Left forelimb (tissue), 1 donor: ENCODE measurements at places on chromosomes 4 and X.
A peak's percentile ranks its signal among the peaks of the same experiment; 100 is the strongest.

GRCh38 chr4:31291238-31291637, 571.1 kb downstream of the PCDH7 start:
- DNase-seq, result no peak

GRCh38 chr4:6509587-6509986, 37.2 kb upstream of the PPP2R2C start:
- DNase-seq, result peak; percentile 30

- no peak for DNase-seq
Measured at GRCh38 chr4:81854406-81854805, 382.7 kb upstream of the RASGEF1B start.

DNA sequence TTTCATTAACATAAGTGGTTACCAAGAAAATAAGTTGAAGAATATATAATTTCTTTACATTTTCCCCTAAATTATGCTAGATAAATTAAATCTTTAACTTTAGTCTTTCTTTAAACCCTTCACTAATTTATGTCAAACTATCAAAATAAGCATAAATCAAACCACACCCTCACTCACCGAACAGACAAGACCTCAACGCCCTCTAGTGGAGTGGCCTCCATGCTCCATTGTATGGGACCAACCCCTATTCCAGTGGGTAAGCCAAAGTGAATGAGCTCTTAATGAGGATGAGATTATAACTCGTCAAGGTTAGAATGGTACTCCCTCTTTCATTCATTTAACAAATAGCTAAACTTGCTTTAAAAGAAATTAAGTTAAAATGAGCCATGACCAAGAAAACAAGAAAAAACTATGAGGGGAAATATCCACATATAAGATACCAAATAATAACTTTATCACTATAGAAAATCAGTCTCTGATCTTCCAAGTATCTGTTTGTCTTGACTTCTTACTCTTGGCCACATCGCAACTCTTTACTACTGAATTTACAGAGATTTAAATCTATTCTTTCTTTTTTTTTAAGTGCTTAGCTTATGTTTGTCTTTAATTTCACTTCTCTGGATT, 15.6 kb upstream of the BBS12 start:
- no peak for DNase-seq

DNA sequence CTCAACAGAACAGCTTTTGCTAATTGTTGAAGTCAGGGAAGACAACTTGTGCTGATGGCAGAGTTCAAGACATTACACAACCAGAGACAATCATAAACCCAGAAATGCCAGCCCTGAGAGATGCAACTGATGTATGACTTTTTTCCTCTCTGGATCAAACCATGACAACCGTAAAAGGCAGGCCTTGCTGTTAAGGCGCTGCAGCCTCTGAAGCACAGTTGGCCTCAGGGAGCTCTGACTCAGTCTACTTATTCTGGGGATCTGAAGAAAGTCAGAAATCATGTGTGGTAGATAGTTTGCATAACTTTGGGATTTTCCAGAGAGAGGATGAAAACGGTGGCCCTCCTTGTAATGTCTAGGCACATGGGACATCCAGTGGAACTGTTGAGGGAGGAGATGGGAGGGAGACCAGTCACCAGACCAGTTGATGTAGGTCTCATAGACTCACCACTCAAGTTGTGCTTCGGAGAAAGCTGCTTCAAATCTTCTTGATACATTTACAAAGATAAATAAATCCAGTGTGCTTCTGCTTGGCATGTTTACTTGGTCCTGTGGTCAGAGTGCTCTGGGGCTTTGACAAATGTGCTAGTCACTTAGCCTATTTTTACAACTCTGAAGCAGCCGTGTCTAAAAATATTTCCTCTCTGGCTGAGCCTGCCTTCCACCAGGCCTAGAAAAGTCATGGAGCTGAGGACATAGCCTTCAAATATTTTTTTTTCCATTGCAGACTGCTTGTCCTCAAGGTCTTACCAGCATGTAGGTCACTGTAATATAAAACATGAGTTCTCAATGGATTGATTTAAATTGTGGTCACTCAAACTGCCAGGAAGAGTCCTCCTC, 7.5 kb downstream of the HADH start:
- no peak for DNase-seq

- DNase-seq, result no peak
Measured at GRCh38 chr4:144712775-144713174, 66.8 kb downstream of the HHIP start.

GRCh38 chr4:57410331-57411052, 300.3 kb upstream of the IGFBP7 start:
- DNase-seq, result no peak

DNA sequence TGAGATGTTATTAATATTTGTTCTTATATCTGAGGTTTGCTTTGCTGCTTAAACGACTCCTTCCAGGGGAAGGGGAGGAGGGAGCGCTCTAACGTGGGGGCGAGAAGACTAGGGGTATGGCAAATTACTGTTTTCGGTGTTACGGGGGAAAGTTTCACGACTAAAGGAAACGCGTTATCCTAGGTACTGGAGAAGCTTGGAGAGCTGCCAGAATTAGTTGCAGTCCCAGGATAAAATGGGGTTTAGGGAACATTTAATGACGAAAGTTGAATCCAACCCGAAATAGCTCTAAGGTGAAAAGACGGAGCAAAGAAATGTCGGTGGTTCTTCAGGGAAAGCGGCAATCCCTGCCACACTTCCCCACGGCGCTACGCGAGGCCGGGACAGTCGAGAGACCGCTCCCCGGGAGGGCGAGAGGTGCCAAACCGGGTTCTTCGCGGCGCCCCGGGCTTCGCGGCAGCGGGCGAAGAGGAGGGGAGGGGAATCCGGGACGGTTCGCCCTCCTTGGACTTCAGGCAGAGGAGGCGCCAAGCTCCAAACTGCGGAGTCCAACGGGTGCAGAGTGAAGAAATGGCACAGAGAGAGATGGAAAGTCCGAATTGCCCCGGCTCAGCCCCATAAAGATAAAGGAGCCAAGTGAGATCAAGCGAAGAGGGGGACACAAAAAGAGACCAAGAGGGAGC, 724 bp downstream of the THOC2 start:
- DNase-seq, result peak; percentile 62

DNA sequence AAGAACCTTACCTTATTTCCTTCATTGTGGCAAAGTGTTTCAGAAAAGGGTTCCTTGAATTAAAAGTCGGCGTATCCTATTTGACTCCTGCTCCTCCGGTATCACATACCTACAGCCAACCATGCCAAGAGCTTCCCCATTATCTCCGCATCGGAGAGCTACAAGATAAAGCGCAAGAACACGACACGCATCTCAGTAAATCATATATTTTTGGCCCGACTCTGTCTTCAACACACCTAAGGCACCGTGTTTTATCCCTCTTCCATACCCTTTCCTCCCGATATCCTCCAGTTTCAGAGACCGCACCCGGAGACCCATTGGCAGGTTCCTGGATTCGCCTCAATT, 497 bp upstream of the THAP9 start:
- no peak for DNase-seq

- no peak for DNase-seq
Measured at GRCh38 chr4:142718981-142719380, 127.1 kb downstream of the INPP4B start.

DNA sequence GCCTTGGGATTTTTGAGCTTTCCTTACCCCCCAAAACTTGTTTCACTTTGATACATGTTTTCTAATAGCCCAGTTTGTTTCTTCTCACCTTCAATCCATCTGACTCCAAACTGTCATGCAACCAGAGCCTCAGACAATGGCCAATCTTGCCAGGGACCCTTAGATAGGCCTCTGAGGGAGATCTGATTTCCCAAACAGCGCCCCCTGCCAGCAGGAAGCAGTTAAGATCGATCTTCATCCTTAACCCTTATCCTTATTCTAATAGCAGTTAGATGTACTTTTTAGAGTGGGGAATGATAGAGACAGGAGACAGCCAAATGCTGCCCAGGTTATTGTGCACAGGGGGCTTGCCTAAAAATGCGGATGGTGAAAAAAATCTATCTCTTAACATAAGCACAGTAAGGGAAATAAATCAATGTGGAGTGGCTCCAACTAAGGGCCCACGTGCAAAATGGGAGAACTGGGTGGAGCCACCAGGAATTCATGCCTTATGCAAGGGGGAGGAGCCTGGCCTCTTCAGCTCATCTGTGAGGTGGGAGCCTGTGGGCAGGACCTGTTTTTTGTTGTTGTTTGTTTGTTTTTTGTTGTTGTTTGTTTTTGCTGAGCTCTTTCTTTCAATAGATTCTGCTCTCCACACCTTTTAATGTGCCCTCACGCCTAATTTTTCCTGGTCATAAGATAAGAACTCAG, 833.6 kb upstream of the AGA start:
- DNase-seq, result no peak

DNA sequence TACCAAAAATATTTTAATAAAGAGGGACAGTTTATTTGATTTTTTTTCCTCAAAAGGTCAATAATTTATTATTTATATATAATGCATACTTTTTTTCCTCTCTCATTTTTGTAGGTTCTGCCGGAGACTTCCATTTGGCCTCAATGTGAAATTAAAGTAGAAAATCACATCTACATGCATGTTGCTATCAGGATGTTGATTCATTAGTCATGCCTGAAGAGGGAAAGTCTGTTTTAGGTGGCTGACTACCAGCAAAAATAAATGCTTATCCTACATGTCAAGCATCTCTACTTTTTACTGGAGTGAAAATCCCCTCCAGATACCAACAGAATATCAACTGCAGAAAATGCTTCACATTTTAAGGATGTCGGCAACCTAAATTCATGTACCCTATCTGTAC, 41.5 kb downstream of the KIAA0232 start:
- DNase-seq, result no peak

DNA sequence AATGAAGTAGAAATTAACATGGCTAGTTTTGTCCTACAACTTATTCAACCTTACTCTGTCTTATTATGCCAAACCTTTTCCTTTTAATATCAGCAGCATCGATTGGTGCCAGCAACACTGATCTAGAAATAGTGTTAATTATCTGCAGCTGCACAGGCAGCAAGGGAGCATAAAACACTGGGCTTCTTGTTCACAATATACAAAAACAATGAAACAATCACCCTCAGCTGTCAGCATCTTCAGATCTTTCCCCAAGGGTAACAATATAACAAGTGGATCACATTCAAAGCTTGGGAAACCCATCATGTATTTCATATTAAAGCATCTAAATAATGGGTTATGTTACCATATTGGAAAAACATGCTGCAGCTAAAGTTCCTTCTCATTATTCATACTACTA, 238.1 kb downstream of the SPOCK3 start:
- no peak for DNase-seq

DNA sequence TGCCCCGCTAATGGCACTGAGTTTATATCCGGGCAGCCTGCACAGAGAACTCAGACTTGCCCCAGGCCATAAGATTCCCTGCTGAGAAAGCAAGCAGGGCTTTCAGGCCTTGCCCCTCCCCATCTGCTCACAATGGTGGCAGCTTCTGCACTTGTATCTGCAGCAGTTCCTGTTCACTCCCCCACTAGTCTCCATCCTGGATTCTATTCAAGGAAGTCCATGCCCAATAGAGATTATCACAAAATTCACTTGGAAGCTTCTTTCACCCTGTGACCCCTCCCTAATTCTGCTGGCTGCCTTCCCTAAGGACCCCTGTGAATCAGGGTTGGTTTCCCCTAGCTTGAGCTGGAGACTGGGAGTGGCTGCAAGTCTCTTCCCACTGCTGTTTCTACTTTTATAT, 34.5 kb upstream of the UCP1 start:
- DNase-seq, result no peak

DNA sequence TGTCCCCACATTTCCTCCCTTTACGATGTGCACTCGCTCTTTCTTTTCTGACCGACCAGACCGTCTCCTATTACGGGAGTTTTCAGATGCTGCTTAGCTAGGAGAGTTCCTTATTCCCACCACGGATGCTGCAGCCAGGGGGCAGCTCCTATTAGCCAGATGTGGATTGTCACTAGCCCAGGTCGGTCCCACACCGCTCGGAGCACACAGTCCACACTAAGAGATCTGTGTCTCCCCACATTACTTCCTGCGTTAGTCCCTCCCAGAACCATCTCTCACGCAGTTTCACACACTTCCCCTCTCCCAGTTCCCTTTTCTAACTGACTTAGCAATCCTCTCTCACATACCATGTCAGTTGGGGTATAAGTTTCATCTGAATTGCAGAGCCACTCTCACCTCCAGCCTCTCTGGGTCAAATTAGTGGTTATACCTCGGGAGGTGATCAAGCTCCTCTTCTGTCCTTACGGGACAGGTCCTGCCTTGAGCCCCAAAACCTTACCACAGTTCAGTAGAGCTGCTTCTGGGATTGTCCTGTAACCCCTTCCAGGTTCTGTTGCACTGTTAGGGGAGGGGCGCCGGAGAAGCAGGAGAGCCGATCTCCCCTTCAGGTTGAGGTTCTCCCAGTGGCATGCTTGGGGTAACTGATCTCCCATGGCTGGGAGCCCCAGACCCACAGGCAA, 28.2 kb downstream of the SULT1E1 start:
- no peak for DNase-seq

DNA sequence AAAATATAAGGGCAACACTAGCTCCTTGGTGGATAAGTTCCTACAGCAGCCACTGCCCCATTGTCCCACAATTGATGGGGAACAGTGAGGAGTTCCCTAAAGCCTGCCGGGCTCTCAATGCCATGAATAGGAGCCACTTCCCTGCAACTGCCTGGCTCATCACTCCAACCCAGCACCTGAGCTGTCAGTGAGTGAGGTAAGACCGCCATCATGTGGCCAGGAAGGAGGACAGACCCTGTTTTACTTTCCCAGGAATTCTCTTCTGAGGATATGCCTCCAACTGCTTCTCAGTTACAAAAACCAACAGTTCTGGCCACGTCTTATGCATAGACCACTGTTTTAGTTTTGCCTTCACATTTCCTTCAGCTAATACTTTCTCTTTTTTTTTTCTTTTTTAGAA, 45.5 kb downstream of the SRPX start:
- no peak for DNase-seq

- no peak for DNase-seq
Measured at GRCh38 chr4:124937993-124938392, 225.5 kb upstream of the ANKRD50 start.

DNA sequence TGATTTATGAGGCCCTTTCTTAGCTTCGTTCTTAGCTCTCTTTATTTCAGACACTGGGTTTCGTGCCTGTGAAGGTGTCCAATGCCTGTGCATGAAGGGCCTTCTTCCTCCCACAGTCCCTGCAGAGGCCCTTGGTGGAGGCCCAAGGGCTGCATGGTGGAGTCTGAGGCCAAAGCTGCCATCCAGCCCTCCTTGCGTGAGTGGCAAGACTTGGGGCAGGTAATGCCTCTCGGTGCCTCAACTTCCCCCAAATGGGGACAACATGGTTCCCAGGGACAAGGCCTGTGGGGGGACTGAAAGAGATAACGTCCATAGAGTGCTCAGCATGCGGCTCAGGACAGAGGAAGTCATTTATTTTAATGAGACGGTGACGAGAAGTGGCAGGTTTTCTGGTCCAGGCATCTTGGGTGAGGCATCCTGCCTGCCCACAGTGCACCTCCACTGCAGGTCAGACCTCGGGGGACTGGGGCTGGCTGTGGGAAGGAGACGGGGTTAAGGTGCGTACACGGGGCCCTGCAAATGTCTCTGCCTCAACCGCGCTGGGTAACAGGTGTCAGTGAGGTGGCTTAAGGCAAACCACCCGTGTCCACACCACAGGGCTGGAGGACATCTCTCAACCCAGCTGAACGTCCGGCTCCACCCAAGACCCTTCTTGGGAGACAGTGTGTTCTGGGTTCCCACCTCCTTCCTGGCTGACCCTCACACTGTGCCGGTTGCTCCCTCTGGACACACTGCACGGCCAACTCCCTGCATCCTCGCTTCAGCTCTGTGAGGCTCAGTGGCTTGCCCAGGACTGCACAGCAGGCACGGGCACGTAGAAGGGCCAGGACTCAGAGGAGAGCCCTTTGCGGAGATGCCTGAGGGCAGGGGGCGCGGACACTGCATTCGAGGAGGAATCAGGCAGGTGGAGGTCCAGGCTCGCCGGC, 50.5 kb downstream of the PSAPL1 start:
- peak; percentile 42 for DNase-seq

GRCh38 chr4:184662236-184662635, 12.7 kb downstream of the PRIMPOL start:
- no peak for DNase-seq
